A549 treated with CpdA at 1 μM for 4 hours (cell line): ENCODE measurements at places on chromosomes 4 and X. TPM values are rescaled to one million over a fixed set of nuclear protein-coding genes. Genes with fewer than 3 reads are reported as not detected.

The PCDH11X gene
- 0.01 TPM in 1 of 5 replicates, not detected in the others for total RNA-seq

The NUDT10 gene
- total RNA-seq, result 0.28 to 0.67 TPM (median 0.38 TPM) in 5 replicates

The HNRNPD gene
- total RNA-seq, result 211 to 331 TPM (median 235 TPM) in 5 replicates

The SUPT20HL2 gene
- total RNA-seq, result not detected in 5 replicates

The HGFAC gene
- 0.09 to 0.55 TPM (median 0.16 TPM) in 5 replicates for total RNA-seq

The TMEM154 gene
- 0.05 to 0.13 TPM (median 0.09 TPM) in 4 of 5 replicates, not detected in the other for total RNA-seq

The SPANXN4 gene
- total RNA-seq, result not detected in 5 replicates

The NSG1 gene
- 0.60 to 0.98 TPM (median 0.90 TPM) in 5 replicates for total RNA-seq

The MND1 gene
- total RNA-seq, result 12.3 to 16.2 TPM (median 13.8 TPM) in 5 replicates

The SSX4B gene
- not detected in 5 replicates for total RNA-seq

The OTUD6A gene
- not detected in 5 replicates for total RNA-seq

The TXK gene
- total RNA-seq, result 0.14 to 0.34 TPM (median 0.16 TPM) in 5 replicates

The MAGEB17 gene
- total RNA-seq, result 0.03 TPM in 1 of 5 replicates, not detected in the others

The SMIM43 gene
- 0.32 to 0.75 TPM (median 0.40 TPM) in 5 replicates for total RNA-seq
